ENCODE measurements at places on chromosomes 16 and 17. TPM values are rescaled to one million over a fixed set of nuclear protein-coding genes. Genes with fewer than 3 reads are reported as not detected.

MT1H gene
- not detected for polyA plus RNA-seq

RMI2 gene
- polyA plus RNA-seq = 5.5 TPM

DNA sequence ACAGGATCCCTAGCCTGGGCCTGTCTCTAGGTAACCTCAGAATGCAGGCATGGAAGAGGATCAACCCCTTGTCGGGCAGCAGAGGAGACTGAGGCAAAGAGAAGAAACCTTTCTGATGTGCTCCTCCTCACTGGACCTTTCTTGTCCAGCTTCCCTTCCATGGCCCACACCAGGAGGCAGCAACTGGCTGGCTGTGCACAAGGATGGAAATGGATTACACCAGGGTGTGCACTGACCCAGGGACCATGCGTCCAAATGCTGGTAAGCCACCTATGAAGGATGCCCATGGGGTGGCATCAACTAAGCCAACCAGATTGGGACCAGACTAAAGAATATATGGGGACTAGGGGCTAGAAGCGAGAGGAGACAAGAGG is 83.0 kb downstream of the N4BP1 start:
- DNase-seq = no peak

- no peak for DNase-seq
These were observed 140.2 kb upstream of the NOL11 start for GRCh38 chr17:67577429-67578141.

DNA sequence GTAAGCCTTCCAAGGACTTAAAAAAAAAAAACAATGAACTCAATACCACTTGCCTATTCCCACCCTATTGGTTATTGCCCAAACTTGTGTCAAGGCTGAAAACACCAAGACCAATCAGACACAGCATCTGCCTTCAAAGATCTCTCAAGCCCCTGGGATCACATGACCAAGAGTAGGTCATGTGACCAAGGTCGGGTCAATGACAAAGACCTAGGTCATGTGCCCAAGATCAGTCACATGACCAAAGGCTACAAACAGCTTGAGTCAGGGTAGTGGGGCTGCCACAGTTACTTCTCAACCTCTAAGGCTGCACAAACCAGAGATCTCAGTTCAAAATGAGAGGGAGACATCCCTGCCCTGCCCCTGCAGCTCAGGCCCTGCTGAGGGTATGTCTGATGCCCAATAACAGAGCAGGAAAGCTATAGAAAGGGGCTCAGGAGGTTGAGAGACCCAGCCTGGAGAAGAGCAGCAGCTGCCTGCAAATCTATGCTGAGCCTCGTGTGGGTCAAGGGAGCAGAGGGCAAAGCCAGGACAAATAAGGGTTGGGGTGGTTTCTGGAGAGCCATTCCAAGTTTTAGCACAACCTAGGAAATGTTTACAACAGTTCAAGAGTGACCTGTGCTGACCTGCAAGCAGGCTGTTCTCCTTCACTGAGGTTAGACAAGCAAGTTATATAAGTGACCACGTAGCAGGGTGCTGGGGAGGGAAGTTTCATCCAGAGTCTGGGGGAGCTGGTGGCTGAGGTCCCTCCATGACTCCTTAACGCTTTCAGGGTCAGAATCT is 48.8 kb downstream of the PIMREG start:
- DNase-seq = no peak
